A673 (cell line): ENCODE measurements at places on chromosomes 16 and 17.

DNA sequence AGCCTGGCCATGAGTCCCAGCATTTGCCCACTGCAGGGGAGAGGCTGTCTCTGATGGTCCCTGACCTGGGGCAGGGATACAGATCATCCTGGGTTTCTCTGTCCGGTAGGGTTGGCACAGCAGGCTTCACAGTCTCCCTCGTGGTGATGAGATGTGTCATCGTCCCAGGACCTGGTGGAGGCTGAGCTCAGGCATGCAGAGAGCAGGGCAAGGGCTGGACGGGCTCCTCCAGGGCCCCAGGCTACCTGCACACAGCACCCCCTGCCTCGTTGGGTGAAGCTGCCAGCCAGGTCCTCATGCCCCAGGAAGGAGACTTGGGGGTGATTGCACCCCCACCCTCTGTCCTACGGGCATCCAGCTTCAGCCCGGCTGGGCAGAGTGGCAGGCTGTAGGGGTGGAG is 155.8 kb upstream of the GSE1 start:
- DNase-seq: no peak

DNA sequence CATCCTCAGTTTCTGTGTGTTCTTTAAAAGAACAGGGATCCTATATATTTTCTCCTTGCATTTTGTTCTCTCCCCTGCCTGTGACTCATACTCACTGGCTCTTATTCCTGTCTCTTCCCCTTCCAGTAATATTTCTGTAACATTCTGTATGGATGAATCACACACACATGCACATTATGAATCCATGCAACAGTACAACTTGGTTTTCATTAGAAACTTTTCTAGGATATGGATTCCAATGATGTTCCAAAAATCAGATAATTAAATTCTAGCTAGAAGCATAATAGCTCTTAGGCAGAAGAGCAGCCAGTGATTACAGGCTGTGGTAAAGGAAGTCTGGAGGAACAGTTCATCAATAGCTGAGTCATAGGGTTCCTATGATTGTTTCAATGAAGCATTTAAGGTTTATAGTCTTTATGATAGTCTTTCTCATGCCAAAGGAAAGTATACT is 119.6 kb upstream of the PMFBP1 start:
- peak; percentile 24 for DNase-seq

GRCh38 chr16:23712976-23713375 is at the start of gene ERN2:
TSS of gene ERN2 (minus strand) at chr16:23713222. CDS start at chr16:23713187, 35 bp downstream.
- DNase-seq: no peak

- no peak for DNase-seq
Measured at GRCh38 chr16:27269300-27270150, 953 bp upstream of the NSMCE1 start.

DNA sequence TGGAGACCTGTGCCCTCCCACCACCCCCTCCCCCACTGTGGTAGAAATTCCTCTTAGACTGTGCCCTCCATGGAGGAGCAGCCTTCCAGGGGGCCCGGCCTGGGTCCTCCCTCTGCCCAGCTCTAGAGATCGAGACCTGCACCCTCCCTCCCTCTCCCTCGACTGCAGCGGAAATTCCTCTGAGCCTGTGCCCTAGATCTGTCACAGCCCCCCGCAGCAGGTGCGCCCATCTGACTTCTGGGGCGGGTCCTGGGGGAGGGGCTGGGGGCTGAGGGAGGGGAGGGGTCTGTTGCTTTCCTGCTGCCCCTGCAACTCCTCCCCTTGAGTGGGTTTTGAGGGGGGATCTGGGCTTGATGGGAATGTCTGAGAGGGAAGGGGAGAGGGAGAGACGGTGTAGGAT is 177.8 kb upstream of the GSE1 start:
- no peak for DNase-seq

DNA sequence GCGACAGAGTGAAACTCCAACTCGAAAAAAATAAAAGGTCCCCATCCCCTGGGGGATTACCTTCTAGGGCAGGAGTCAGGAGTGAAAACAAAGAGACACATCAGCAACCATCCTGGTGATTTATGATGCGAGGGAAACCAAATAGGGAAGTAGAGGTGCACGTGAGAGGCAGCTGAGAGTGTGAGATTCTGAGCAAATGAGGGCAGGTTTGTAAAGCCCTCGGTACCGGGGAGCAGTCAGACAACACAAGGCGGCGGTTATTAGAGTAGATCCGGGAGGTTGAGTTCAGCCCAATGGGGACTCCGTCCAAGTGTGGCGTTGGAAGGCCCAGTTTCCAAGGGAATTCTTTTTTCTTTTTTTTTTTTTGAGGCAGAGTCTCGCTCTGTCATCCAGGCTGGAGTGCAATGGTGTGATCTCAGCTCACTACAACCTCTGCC is 7.4 kb upstream of the ARMC7 start:
- no peak for DNase-seq

DNA sequence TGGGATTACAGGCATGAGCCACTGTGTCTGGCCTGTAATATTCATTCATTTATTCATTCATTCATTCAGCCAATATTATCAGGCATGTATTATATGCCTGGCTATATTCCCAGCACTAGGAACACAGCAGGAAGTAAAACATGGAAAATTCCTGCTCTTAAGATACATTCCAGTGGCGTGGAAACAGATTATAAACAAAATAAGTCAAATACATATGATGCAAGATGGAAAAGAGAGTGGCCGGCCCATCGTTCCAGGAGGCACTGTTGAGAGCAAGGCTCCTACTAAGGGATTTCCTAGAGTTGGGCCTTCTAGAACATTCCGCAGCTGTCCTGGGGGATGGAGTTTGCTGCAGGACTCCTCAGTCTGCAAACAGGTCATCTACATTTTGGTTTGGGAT is 17.7 kb downstream of the ADCY9 start:
- DNase-seq: no peak

DNA sequence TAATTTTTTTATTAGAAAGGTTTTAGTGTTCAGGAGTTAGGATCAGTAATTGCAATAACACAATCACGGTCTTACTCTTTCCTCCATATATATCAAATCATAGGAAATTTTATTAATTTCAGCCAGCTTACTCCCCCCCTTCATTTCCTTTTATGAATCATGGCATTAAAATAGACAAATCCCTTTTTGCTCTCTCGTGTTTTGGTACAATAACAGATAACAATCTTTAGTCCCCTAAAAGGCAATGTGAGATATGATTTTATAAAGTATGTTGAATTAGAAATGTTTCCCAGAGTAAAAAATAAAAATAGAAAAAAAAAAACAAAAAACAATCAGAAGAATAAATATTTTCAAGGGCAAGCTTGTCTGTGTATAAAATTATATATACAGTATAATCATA is 42.6 kb upstream of the RHOT1 start:
- DNase-seq: no peak

DNA sequence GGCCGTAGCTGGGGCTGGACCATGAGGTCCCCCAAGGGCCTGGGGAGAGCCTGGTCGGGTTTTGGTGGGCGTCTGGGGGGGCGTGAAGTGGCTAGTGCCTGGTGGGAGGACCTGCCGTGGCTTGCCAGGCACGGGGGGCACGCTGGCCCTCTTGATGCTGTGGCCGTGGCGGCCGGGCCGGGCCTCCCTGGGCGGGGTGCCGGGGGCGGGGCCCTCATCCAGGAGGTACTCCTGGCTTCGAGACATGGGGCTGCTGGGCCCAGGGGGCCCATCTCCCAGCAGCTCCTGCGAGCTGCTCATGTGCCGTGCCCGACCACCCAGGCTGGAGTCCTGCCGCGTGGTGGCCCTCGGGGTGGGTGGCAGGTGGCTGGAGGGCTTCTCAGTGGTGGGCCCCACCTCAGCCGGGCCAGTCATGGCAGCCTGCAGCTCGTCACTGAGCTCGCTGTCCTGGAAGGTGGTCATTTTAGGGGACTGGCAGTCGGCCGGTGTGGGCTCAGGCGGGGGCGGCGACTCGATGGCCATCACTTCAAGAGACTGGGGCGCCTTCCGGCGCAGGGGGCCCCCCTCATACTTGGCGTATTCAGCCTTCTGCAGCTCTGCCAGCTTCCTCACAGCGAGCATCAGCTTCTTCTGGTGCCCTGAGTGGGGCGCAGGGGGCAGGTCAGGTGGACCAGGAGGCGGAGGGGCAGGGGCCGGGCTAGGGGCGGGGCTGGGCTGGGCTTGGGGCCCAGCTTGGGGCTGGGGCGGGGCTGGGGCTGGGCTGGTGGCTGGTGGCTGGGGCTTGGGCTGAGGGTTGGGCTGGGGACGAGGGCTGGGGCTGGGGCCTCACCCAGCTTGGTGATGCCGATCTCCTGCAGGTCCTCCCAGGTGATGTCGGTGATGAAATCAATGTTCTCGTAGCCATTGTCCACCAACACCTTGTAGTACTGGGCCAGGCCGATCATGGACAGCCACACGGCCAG is 15.2 kb downstream of the CASKIN1 start:
- DNase-seq: no peak

- peak; percentile 63 for DNase-seq
Measured at GRCh38 chr17:65750631-65751115, 189.2 kb upstream of the AXIN2 start.

GRCh38 chr16:8729779-8730334 is 55.4 kb downstream of the ABAT start:
- DNase-seq: no peak

- DNase-seq: no peak
Measured at GRCh38 chr16:19166500-19166899, 1.5 kb upstream of the SYT17 start.

DNA sequence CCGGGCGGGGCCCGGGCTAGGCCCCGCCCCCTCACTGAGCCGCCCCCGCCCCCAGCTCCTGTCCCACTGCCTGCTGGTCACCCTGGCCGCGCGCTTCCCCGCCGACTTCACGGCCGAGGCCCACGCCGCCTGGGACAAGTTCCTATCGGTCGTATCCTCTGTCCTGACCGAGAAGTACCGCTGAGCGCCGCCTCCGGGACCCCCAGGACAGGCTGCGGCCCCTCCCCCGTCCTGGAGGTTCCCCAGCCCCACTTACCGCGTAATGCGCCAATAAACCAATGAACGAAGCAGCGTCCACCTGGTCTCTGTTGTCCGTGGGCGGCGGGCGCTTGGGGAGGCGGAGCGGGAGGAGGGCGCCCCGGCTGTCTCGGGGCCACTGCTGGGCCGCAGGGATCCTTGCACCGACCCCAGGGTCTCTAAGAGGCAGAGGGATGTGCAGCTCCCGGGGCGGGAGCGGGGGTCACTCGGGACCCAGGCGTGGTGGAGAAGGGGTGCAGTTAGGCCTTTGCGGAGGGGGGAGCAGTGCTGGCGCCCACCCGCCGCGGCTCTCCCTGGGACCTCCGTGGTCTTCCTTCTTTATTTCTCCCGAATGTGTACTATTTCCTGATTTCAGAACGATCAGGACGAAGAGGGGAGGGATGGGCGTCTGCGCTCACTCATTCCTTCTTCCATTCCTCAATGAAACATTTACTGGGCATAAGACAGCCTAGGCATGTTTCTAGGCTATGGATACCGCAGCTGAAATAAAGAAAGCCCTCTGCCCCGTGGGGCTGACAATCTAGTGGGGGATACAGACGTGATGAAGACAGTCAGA is 2.0 kb downstream of the HBZ start:
- peak; percentile 63 for DNase-seq

GRCh38 chr17:62126292-62126691 is 61.2 kb upstream of the MED13 start:
- DNase-seq: no peak
